Coronary artery (tissue), 2 donors: ENCODE measurements at places on chromosomes 5 and 9.

- no peak for DNase-seq
Observed at GRCh38 chr5:151130922-151131891, 26.4 kb downstream of the ANXA6 start.

- no peak for DNase-seq
Observed at GRCh38 chr5:82045554-82046275, 73.9 kb downstream of the ATG10 start.

DNA sequence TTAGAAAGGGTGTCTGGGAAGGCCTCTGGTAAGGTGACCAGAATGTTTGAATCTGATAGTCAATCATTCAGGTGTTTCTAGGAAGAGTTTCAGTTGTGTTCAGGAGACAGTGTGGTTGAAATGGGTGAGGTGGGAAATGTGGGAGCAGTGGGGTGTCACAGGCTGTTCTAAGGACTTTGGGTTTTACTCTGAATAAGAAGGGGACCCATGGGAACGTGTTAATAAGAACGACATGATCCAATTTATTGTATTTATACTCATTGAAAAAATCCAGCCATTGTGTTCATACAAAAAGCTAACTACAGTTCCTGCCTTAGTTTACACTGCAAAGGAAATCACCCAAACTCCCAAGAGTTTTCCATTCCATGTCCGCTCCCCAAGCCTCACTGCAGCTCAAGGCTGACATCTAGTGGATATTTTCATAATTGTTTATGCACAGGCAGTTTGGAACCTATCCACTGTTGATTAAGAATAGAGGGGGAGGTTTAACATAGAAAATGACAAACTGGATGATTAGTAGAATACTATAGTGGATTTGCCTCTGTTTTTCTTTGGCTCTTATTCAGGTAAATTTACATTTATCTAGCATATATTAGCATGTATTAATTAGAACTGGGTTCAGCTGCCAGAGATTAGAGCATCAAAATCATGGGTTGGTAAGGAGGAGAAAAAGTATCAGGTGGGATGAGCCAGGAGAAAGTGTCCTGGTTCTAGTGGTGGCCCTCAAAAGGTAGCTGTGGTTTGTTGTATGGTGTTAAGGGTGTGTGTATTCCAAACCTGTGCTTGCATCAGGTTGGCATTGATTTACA is 17.7 kb downstream of the CAVIN4 start:
- no peak for DNase-seq

DNA sequence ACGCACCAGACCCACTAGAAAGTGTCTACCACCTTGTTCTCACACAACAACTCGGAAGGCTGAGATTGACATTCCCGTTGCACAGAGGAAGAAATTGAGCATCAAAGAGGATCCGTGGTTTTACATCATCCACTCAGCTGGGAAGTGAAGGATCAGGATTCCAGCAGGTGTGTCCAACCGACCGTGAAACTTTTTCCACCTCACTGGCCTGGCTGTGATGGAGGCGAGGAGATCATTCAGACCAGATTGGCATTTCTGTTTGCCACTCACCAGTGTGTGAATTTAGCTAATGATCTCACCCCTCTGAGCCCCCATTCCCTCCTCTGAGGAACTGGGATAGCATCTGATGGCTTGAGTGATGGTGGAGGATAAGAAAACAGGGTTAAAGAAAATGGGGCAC is 46.7 kb upstream of the CPLX2 start:
- DNase-seq = no peak

GRCh38 chr5:112270299-112271293 is 148.5 kb downstream of the EPB41L4A start:
- no peak for DNase-seq

DNA sequence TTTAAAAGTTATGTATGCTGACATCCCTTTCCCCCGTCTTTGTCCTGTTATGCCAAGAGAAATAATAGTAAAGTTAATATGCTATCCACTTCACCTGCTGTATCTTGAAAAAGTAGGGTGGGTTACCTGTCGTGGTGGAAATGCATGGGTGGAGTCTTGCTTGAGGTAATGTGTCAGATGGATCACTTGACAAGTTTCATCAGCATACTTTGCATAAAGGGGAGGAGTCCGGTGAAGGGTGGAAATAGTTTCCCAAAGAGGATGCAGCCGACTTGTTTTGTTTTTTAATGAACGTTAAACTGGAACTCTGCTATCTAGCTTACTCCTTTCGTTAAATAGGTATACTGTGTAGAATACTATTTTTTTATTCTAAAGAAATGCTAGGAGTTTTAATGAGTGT is 9.0 kb upstream of the DMRT3 start:
- no peak for DNase-seq

DNA sequence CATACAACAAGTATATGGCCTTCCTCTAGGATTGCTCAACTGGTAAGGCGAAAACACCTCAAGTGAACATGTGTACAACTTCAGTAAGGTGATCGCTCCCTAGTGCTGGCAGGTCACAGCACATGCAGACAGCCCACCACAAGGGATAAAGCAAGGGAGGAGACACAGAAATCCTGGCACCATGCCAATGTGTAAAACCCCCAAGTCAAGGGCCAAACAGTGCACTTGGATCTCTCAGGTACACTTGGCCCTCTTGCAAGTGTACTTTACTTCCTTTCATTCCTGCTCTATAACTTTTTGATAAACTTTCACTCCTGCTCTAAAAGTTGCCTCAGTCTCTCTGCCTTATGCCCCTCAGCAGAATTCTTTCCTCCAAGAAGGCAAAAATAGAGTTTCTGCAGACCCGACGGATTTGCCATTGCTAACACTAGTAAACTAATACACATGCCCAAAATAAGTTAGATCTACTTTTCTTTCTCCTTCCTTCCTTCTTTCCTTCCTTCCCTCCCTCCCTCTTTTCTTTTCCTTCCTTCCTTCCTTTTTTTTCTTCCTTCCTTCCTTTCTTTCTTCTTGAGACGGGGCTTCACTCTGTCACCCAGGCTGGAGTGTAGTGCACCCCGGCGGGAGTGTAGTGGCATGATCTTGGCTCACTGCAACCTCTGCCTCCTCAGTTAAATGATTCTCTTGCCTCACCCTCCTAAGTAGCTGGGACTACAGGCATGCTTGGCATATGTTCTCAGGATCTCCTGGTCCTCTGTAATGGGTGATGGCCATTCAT is 6.8 kb upstream of the LNPEP start:
- DNase-seq = no peak

DNA sequence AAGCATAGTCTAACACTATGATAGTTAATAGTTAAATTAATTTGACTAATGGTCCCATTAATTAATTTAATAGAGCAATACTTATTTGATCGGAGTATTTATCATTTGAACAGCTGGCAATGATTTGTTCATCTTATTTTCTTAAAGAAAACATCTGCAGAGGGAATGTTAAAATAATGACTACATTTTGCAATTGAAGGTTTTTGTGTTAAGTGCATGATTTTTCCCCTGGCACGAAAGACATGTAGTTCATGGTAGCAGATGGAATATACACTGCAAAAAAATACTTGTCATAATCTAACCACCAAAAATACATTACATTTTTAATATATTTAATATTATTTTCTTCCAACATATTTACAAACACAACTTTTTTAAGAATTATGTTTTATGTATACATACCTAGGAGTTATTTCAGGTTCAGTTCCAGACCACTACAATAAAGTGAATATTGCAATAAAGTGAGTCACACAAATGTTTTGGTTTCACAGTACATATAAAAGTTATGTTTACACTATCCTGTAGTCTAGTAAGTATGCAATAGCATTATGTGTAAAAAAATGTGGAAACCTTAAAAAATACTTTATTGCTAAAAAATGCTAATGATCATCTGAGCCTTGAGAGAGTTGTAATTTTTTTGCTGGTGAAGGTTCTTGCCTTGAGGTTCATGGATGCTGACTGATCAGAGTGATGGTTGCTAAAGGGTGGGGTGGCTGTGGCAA is 292.6 kb upstream of the DAB2 start:
- no peak for DNase-seq

DNA sequence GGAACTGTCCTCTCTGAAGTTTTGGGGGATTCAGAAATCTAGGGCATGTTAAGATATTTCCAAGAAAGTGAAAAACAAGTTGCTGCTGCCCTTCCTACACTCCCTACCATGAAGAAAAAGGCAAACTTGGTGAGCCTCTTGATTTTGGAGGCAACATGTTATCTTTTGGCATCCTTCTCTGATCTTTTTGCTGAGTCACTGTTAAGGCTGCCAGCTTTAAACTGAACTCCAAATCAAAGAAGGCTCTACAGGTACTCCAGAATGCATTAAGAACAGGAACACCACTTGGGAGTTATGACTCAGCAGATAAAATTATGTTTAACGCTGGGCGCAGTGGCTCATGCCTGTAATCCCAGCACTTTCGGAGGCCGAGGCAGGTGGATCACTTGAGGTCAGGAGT is 24.0 kb downstream of the PCDHB15 start:
- DNase-seq = no peak

GRCh38 chr5:176553260-176554085 is 4.3 kb downstream of the CDHR2 start:
- DNase-seq = no peak

DNA sequence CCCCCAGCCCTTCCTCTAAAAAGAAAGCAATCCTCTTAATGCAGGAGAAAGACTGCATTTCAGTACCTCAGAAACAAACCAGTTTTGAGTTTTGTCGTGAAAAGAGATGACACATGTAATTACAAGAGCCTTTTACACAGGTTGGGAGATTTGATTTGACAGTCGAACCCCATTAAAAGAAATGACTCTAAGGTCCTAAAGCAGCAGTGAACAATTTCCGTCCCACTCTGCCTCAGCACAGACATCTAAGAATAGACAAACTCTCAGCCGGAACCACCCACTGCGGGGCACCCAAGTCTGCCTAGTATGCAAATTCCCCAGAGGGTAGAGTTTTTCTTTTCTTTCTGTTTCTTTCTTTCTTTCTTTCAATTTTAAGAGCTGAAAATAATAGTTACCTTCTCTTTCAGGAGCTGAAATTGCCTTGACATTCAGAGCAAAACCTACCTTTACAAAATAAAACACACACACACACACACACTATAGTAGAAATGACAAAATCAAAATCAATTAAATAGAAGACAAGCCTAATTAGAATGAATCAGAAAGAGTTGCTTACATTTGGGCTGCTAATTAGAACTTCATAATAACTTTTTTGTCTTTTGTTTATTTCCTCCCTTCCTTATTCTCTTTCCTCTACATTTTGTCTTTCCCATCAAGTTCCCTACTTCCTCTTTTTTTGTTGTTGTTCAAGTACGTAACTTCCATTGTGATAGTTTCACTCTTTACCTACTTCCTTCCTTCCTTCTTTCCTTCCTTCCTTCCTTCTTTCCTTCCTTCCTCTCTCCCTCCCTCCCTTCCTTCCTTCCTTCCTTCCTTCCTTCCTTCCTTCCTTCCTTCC is 65.1 kb downstream of the BASP1 start:
- DNase-seq = no peak

DNA sequence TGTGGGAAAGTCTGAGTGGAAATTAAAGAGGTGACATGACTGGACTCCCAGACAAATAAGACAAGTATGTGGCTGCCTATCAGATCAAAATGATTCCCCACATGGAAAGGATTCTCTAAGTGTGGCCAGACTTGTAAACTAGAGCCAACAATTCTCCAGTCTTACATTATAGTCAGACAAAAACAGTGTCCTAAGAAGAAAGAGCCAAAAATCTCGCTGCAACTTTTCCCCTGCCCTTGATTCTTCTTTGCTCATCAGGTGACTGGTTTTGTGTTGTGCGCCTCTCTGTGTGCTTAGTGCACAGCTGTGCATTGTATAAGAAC is 164.2 kb upstream of the TARS1 start:
- DNase-seq = no peak

GRCh38 chr9:107895501-107896001 is 406.0 kb upstream of the KLF4 start:
- DNase-seq = no peak

DNA sequence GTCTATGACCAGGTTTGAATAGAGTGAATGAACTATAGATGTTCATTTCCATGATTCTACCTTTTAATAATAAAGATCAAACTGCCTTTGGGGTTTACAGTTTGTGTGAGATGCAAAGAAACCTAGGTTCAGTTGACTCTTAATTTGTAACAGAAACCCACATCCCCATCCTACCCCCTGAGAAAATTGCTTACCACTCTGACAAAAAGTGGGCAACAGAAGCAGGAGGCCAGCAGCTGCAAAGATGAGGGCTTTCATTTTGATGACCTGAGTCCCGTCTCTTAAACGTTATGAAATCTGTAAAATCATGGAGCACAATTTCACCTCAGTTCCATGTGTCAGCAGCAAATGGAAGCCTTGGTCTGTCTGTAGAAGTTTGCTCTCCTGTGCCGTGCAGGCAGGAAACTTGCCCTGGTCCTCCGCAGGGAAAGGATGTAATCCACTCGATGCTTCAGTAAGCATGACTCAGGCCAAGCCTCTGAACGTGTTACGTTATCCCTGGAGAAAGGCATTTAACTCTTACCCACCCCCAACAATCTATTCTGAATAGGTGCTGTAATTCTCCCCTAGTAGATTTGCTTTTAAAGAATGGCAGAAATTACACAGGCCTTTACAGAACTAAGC is at the start of gene F2RL2:
TSS of gene F2RL2 (minus strand) at position 431 of the 624 bp plus-strand sequence. CDS start at position 258, 173 bp downstream.
- DNase-seq = no peak

- no peak for DNase-seq
Observed at GRCh38 chr5:73591698-73592501, 26.4 kb downstream of the UTP15 start.

- no peak for DNase-seq
Observed at GRCh38 chr9:137382444-137383080, 40.4 kb downstream of the EXD3 start.

- DNase-seq = peak; percentile 46
Observed at GRCh38 chr5:133483406-133484090, 128.8 kb downstream of the FSTL4 start.

- no peak for DNase-seq
Observed at GRCh38 chr5:17061973-17062470, 125.9 kb upstream of the MYO10 start.

DNA sequence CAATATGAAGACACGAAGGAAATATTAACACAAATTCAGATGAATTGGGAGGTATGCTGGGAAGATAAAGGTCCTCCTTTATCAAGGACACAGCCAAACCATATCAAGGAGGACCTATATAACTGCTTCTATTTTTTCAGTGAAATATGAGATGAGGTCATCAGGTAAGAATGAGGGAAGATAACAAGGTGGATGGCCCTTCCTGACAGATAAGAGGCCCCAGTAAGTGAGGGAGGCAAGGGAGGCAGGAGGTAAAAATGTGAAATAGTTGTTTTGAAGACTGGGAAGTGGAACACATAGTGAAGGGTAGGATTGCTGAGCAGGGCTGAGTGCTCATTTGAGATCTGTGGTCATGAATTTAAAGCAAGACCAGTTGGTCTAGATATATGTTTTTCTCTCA is 60.0 kb upstream of the FOXE1 start:
- DNase-seq = no peak

- no peak for DNase-seq
Observed at GRCh38 chr9:14087576-14087975, 226.4 kb downstream of the NFIB start.

- no peak for DNase-seq
Observed at GRCh38 chr5:80672140-80672736, 17.5 kb upstream of the DHFR start.

GRCh38 chr5:177428574-177429217 is 2.2 kb downstream of the GRK6 start:
- no peak for DNase-seq

GRCh38 chr5:56633950-56634349 is 181.4 kb upstream of the MAP3K1 start:
- no peak for DNase-seq

- no peak for DNase-seq
Observed at GRCh38 chr5:82425591-82425990, 147.4 kb upstream of the RPS23 start.

- DNase-seq = no peak
Observed at GRCh38 chr5:10307206-10308148, at the start of gene CMBL. Gene CMBL, minus strand, starts transcription at chr5:10307902. Its CDS starts 17,140 bp downstream, at chr5:10290762.
